Large intestine (tissue), 12 donors: ENCODE measurements at places on chromosomes 5 and 9. TPM values are rescaled to one million over a fixed set of nuclear protein-coding genes. Genes with fewer than 3 reads are reported as not detected.
A peak's percentile ranks its signal among the peaks of the same experiment; 100 is the strongest.

DNA sequence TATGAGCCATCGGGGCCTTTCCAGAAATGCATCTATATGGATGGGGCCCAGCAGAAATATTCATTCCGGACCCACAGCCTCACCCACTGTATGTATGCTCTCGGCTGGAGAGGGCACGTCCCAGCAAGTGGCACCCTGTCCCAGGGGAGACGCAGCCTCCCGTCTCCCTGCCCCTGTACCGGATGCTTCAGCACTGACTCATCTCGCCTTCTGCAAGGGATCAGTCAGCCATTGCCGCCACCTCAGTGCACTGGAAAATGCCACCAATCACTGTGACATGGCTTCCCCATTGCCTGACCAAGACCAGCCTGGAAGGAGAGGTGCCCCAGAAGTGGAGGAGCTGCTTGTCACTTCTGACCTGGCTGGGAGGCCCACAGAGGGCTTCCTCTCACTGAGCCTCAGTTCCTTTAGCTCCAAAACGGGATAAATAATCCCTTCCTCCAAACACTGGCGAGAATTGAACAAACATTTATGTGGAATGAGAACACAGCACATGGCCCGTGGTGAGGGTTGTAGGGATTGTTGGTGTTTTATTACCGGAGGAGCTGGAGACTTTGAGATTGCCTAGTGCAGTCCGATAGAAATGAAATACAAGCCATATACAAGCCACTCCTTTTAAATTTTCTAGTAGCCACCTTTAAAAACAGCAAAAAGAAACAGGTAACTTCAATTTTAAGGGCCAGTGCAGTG is 43.9 kb upstream of the ORM1 start:
- no peak for DNase-seq
- no peaks in the 10 kb centered on the region for H3K27me3 ChIP-seq
- no peak overlapping the region for H3K27ac ChIP-seq
- peaks cover 66% of the 10 kb centered on the region for H3K36me3 ChIP-seq
- H3K4me1 ChIP-seq = no peaks in the 10 kb centered on the region

DNA sequence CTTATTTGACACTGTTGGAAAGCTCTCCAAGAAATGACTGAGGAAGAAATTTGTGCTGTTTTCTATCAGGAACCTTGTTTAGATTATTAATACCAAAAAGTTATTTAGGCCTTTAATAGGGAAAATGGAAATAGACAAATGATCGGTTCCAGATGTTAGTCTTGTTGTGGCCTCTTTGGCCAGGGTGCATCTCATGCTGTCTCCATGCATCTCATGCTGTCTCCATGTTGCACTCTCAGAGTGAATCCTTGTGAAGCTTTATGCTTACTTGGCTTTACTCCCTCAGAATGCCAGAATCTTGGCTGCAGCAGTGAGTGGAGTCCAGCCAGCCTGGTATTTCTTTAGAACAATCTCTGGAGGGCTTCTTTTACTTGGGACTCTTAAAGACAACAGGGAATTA is 185.5 kb downstream of the ARHGAP26 start:
- H3K27me3 ChIP-seq = no peaks in the 10 kb centered on the region
- DNase-seq = no peak
- H3K36me3 ChIP-seq = no peaks in the 10 kb centered on the region
- H3K4me1 ChIP-seq = no peaks in the 10 kb centered on the region
- no peak overlapping the region for H3K4me3 ChIP-seq

- H3K27ac ChIP-seq = no peak overlapping the region
Observed at GRCh38 chr5:67366276-67366675, 169.7 kb upstream of the CD180 start.

- H3K27ac ChIP-seq = peak overlapping the region; percentile 69
- H3K27me3 ChIP-seq = no peaks in the 10 kb centered on the region
- no peaks in the 10 kb centered on the region for H3K36me3 ChIP-seq
- DNase-seq = peak; percentile 89
Observed at GRCh38 chr5:177366528-177367322, 9.0 kb downstream of the RGS14 start.

The DOK3 gene
- polyA plus RNA-seq = 4.7 TPM

- no peaks in the 10 kb centered on the region for H3K27me3 ChIP-seq
- H3K27ac ChIP-seq = no peak overlapping the region
- H3K4me1 ChIP-seq = no peaks in the 10 kb centered on the region
- H3K4me3 ChIP-seq = no peak overlapping the region
- H3K36me3 ChIP-seq = no peaks in the 10 kb centered on the region
Observed at GRCh38 chr9:28135549-28135948, 562.3 kb upstream of the C9orf72 start.

DNA sequence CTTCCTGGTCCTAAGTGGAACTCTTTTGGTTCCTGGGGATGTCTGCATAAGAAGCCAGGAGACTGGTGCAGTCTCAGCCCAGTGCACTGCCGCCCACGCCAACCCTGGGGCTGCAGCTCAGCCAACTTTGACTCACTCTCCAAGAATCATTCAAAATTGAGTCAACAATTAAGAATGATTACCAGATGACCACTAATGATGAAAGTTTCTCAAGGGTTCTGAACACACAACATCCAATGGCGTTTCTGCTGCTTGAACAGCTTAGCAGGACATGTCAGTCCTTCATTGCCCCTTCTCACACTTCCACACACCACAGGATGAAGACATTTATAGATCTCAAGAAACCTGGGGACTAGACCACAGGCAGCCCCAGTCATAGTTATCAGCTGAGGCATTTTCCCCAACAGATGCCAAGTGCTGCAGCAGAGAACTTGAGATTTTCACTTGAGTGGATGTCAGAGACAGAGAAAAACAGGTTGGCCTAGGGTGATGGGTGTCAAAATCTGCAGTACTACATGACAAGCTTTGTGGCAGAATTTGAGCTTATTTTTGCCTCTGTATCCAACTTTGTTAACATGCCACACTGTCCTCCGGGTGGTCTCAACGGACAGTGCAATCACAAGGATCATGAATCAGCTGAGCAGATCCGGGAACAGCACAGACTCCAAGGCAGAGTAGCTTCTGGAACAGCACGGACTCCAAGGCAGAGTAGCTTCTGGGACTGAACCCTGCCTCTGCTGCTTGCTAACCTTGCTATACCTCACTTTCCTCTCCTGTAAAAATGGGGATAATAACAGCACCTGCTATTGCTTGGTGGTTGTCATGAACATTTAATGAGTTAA is 356.1 kb downstream of the SPOCK1 start:
- H3K4me1 ChIP-seq = peaks cover 5% of the 10 kb centered on the region
- no peak overlapping the region for H3K4me3 ChIP-seq
- peaks cover 2% of the 10 kb centered on the region for H3K27me3 ChIP-seq
- no peak overlapping the region for H3K27ac ChIP-seq

The C9orf50 gene
- 0.33 TPM for polyA plus RNA-seq
